ENCODE measurements at places on chromosomes 3 and 15.

DNA sequence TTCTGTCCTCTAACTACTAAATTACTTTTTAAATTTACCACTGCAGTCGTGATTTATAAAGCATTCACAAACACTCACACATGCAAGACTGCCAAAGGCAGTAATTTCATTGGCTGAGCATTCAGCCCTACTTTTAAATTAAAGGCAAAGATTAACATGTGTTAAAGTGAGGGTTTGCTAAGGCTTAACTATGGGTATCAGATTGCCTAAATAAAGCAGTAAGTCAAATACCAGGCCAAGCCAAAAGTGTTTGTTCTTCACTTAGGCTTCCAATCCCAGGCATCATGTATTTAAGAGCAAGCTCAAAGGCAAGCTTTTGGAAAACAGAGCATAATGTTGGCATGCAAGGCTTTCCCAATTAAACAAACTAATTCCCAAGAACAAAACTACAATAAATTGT lies 187.3 kb downstream of the SUCNR1 start:
- no peak for DNase-seq

DNA sequence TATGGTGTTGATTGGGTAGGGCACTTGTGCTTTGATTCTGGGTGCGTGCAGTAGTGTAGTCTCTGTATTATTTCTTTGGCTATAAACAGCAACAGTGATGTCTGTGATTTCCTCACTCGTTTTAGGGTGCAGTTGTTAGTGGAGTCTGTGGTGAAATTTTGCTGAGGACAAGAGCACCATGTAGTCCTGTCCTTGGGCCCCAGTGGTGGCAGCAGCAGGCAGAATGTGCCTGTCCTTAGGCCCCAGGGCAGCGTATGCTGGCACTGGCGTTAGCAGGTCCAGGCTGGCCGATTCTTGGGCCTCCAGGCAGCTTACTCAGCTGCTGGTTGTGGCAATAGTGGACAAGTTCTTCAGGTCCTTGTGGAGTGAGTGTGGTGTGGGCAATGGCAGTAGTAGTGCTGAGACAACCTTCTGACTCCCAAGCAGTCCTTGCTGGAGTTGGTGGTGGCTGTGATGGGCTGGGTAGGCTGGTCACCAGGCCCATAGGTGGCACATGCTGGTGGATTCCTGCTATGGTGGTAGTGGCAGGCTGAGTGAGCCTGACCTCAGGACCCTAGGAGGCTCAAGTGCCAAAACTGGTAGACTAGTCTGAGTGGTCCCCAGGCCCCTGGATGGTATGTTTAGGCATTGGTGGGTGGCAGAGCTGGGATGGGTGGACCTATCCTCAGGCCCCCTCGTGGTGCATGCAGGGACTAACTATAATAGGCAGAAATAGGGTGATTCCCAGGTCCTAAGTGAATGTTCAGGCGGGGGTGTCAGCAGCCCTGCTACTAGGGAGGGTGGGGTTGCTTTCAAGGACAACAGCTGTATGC lies 56.3 kb downstream of the TNFAIP8L3 start:
- DNase-seq, result no peak

DNA sequence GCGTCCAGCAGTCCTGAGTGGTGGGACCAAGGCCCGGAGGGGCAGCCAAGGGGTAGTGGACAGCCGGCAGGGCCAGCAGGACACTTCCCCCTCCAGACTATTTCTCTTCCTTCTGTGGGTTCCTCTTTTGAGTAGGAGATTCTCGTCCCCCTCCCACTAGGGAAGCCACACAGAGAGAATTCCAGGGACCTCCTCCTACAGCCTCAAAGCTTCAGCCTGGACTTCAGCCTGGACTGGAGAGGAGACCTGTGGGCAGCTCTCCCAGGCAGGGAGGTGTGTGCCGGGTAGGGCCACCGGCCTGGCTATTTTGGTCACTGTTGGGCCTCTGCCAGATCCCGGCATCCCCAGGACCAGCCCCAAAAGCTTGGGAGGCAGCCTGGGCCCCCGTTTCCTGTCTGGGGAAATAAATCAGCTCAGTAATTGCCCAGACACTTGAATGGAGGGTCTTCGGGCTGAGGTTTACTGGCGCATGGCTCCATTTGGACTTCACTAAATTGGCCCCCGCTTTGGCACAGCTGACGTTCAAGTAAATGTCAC lies 1.3 kb downstream of the SLC6A6 start:
- DNase-seq, result no peak

- DNase-seq, result no peak
Measured at GRCh38 chr3:170405101-170405500, 13.6 kb upstream of the CLDN11 start.

GRCh38 chr3:141303481-141304223 lies 64.7 kb upstream of the ZBTB38 start:
- no peak for DNase-seq

GRCh38 chr3:54632834-54633233 lies 295.0 kb downstream of the LRTM1 start:
- DNase-seq, result no peak

All from epithelial cell of proximal tubule (primary cell).